ENCODE measurements at places on chromosomes 7 and 10.

DNA sequence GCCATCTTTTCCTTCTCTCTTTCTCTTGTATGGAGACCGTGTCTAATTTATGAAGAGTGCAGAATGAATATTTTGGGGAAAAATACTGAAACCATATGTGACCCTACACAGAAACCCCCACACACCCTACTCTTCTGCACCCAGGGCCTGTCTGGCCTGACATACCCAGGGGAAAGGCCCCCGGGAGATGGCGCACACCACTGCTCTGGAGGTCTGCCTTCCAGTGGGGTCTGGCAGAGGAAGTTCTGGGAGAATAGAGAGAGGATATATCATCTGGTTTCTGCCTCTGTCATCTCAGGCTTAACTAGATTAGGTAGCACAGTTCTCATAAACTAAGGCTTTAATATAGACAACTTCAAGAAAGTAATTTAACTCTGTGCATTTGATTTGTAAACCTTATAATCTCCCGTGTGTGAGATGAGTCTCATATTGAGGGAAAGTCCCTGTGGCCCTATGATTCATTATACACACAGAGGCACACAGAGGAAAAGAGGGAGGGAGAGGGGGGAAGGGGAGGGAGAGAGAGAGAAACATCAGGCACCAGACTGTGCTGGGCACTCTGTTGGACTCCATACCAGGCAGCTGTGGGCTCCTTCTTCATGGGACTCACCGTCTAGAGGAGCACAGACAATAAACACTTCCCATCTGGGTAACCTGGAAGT lies 123.3 kb downstream of the AOAH start:
- no peak for DNase-seq

- no peak for DNase-seq
Measured at GRCh38 chr7:117992635-117993376, 119.6 kb upstream of the CTTNBP2 start.

DNA sequence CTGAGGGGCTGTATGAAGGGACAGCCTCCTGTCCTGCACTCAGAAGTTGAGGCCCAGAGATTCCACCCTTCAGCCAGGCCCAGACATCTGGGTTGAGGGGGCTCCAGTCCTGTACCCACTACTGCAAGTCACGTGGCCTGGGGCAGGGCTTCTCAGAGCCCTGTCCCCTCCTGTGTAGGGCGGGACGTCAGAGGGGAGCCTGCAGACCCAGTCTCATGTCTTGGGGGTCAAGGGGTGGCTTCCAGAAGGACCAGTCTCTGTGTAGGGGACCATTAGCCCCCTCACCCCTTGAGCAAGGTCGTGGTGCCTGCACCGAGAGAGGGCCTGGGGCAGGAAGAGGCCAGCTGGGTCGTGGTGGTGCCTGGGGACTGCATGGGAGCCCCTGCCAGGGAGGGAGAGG lies 593 bp upstream of the PILRA start:
- no peak for DNase-seq

GRCh38 chr10:130809181-130809580 lies 502.3 kb downstream of the TCERG1L start:
- no peak for DNase-seq

- DNase-seq, result no peak
Measured at GRCh38 chr7:102832674-102833073, 80.1 kb upstream of the LRRC17 start.

DNA sequence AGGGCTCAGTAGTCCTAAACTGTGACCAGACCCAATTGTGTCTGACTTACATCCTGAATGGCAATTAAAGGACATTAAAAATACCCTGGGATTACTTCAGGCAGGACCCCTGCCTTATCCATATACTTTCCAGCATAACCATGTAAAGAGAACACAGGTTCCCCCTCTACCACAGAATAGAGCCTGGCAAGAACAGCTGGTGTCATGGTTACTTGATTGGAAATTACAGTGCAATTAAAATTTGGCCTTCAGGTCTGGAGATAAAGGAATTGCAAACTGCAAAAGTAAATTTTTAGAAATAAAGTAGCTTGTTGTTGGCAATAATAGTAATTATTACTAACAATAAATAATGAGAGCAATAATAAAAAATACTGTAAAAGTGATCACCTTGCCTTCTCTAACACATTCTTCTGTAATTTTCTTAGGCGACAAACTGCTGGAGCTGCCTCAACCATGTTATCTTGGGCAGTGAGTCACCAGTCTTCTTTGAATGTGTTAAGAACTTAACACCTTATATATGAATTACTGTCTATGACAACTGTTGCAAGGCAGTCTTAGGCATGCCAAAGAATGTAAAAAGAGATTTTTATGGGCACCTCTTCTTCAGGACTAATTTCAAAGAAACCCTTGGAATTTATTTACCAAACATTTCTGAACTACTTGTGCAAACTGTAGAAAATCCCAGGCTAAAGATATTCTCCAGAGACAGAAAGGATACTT lies 53.7 kb downstream of the HIBADH start:
- no peak for DNase-seq

DNA sequence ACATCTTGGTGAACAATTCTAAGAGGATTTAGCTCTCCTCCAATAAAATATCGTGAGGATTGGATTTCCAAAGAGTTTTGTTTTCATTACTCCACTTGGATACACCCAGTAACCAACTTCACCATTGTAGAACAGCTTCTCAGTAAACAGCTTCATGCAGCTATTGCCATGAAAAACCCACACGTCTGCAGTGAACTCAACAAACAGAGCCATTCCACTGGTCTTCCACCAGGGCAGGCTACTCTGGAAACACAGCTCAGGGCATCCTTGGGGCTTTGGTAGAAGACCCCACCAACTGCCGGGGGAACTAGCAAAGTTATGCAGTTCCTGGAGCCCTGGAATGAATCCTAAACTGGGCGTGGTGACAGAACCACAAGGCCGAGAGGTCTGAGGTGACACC lies 77.4 kb downstream of the CALN1 start:
- DNase-seq, result no peak

DNA sequence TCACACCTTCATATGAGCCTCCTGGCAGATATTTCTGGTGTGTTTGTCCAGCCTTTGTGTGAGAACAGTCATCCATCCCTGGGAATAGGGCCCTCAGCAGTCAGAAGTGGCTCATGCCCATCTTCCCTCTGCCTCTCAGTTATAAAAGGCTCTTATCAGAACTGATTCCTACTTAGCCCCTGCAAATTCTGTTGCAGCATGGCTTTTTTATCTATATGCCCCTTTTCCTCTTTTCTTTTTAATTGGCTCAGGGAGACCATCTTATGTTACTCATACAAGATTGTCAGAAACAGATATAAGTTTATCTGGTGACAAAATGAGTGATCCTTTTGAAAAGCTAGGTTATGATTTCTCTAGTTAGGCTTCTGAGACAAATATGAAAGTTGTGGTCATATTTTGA lies 194.1 kb downstream of the CREB5 start:
- no peak for DNase-seq

DNA sequence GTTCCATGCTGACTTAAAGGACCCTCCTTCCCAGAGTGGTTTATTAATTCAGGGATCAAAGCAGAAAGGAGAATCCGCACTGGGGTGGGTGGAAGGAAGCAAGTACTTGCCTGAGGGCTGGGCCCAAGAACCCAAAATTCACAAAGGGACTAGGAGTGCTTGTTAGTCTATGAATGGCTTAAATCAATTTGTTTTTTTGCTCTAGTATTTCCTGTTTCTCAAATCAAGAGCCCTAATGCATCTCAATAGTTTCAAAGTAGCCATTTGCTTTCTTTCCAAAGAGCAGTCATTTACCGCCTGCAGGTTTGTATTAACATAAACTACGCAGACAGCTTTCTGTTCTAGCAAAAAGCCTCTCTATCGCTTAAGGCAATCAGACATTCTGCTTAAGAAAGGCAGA lies 44.2 kb upstream of the SLC35G1 start:
- no peak for DNase-seq

DNA sequence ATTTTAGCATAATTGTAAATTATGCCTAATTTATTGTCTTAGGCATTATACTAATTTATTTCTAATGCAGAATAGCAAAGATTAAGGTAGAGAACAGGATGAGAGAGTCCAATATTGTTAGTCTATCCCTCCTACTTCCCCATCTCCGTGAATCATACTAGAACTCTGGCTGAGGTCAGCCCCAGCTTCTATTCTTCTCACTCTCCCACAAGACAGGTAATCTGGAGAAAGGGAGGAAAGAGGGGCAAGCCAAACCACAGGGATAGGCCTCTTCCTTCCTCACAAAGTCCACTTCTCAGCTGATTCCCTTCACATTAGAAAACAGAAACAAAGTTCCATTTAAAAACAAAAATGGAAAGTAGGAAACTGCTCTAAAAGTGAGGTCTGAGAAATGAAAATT lies 117.5 kb upstream of the LAMB4 start:
- no peak for DNase-seq

DNA sequence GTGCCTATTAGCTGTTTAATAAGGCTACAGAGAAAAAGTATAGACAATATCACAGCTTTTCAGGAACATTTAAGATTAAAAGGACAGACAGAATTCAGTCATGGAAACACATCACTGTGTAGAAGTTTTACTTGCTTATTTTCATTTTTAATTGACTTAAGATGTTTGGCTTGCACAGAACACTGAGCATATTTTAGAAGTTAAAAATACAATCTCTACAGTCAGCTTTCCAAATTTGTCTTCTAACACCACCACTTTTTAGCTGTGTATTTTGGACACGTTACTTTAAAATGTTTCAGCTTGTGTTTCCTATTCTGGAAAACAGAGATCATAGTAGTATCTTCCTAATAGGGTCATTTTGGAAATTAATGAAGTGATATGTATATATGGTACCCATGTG lies 11.8 kb downstream of the CFAP69 start:
- DNase-seq, result no peak

DNA sequence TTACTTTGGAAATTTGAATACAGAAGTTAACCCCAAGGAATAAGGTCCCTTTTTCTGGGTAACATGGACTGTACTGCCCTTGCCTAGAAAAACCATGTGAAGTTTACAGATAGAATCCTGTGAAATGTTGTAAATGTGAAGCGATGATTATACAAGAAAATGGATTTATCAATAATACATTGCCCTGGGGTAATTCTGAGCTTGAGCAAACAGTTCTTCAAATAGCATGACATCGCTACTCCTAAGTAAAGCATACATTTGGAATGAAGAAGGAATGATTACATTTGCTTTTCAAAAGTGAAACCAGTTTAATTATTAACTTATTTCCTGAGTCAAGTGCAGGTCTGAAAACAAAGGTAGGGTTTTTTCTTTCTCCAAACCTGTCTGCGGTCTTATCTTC lies 43.3 kb upstream of the FZD8 start:
- no peak for DNase-seq

GRCh38 chr10:68684413-68684812 lies 36.6 kb upstream of the CCAR1 start:
- DNase-seq, result no peak

GRCh38 chr10:778626-779330 lies 89.3 kb upstream of the DIP2C start:
- no peak for DNase-seq

DNA sequence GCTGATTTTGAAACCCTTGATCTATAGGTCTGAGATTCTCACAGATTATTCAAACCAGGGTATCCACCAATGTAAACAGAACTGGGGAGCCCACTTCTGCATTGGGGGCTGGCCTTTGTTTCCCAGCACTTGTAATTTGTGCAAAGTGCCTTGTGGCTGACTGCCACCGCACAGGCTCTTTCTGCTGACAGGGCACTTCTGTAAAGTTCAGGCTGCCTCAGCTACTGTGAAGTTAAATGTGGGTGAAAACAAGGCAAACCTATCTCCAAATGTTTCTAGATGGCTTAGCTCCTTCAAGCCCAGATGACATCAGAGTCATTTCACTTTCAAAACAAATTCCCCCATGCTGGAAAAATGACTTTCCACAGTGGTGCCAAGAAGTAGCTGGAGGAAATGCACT lies 54.7 kb downstream of the GRID1 start:
- DNase-seq, result no peak
